Uterus (tissue), 4 donors: ENCODE measurements at places on chromosomes 6 and 20. TPM values are rescaled to one million over a fixed set of nuclear protein-coding genes. Genes with fewer than 3 reads are reported as not detected.
A peak's percentile ranks its signal among the peaks of the same experiment; 100 is the strongest.

The HLA-DRB5 gene
- 171 TPM for total RNA-seq

The FGD2 gene
- total RNA-seq = 0.51 TPM

DNA sequence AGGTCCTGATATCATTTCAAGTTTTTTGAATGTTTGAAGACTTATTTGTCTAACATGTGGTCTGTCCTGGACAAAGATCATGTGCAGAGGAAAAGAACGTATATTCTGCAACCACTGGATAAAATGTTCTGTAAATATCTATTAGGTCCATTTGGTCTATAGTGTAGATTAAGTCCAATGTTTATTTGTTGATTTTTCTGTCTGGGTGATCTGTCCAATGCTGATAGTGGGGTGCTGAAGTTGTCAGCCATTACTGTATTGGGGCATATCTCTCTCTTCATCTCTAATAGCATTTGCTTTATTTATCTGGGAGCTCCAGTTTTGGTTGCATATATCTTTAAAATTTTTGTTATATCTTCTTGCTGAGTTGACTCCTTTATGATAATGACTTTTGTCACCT is 258.4 kb upstream of the CITED2 start:
- H3K4me1 ChIP-seq = no peaks in the 10 kb centered on the region
- H3K36me3 ChIP-seq = no peaks in the 10 kb centered on the region
- H3K4me3 ChIP-seq = no peak overlapping the region
- H3K27me3 ChIP-seq = no peaks in the 10 kb centered on the region
- H3K27ac ChIP-seq = no peak overlapping the region

DNA sequence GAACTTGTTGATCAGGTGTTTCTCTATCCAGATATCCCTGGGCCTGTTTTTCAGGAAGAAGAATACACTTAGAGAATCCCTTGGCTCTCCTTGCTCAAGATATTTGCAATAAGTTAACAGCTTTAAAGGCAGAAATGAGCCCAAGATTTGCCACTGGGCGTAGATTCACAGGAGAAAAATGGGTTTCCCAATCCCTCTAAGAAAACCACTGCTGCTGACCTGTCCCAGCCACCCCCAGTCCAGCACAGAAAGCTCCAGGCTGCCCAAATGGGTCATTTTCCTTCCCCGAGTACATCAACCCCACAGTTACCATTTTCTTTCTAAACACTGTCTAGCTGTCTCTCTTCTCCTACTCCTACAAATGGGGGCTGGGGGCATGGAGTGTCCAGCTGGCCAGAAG is 67.3 kb downstream of the ANKRD60 start:
- no peaks in the 10 kb centered on the region for H3K27me3 ChIP-seq
- H3K4me1 ChIP-seq = no peaks in the 10 kb centered on the region
- no peaks in the 10 kb centered on the region for H3K36me3 ChIP-seq

DNA sequence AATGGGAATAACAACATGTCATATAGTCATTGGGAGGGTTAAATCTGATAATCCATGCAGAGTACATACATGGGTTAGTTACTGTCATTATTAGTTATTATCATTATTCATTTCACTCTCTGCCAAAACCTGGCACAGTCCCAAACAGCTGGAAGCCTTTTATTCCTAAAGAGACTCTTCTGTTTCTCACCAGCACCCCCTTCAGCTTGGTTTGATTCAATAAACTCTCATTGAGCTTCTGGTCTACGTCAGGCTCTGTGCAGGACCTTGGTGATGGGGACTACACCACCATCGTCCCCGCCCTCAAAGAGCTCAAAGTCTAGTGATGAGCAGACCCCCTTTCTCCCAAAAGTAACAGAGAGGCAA is 2.3 kb downstream of the KCNK15 start:
- no peak overlapping the region for H3K27ac ChIP-seq
- H3K4me1 ChIP-seq = no peaks in the 10 kb centered on the region
- no peak overlapping the region for H3K4me3 ChIP-seq
- DNase-seq = no peak

GRCh38 chr6:139262519-139263300 is 29.1 kb downstream of the TXLNB start:
- H3K4me1 ChIP-seq = no peaks in the 10 kb centered on the region
- H3K27ac ChIP-seq = no peak overlapping the region
- no peaks in the 10 kb centered on the region for H3K27me3 ChIP-seq
- H3K36me3 ChIP-seq = no peaks in the 10 kb centered on the region
- H3K4me3 ChIP-seq = no peak overlapping the region
- no peak for DNase-seq

DNA sequence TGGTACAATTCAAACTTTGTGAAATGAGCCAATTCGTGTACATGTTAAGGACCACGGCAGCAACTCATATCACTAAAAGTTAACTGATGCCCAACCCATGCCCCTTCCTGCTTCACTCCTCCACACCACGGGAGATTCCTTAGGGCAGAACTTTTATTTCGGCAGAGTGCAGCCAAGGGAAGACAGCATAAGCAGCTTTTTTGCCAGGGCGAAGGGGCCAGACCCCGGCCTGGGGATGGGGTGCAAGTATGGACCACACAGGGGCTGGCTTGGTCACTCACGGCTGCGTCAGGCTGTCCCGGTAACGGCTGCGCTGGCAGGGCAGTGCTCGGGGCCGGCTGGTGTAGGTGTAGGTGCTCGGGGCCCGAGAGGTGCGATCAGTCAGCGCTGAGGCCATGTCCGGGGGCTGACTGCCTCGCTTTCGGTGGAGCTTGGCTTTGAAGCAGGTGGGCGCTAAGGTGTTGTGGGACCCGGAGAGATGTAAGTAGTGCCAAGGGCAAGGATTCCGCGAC is 792 bp downstream of the RSPH3 start:
- peak overlapping the region; percentile 83 for H3K4me3 ChIP-seq
- H3K27ac ChIP-seq = peak overlapping the region; percentile 85
- no peaks in the 10 kb centered on the region for H3K4me1 ChIP-seq
- no peaks in the 10 kb centered on the region for H3K27me3 ChIP-seq
- no peaks in the 10 kb centered on the region for H3K36me3 ChIP-seq

- no peak overlapping the region for H3K4me3 ChIP-seq
- H3K4me1 ChIP-seq = no peaks in the 10 kb centered on the region
- no peaks in the 10 kb centered on the region for H3K36me3 ChIP-seq
Measured at GRCh38 chr6:98382246-98382645, 452.1 kb upstream of the POU3F2 start.
